T-helper 2 cell treated with Interferon-gamma antibody and Interleukin-4, amounts not matched to agents 5 μg/mL and 100 μg/mL, for 36 hours (primary cell): ENCODE measurements at places on chromosomes 1 and 21.
A peak's percentile ranks its signal among the peaks of the same experiment; 100 is the strongest.

GRCh38 chr1:34744851-34745250 is 10.0 kb upstream of the GJB5 start:
- H3K27ac ChIP-seq = no peak overlapping the region
- peaks cover 6% of the 10 kb centered on the region for H3K27me3 ChIP-seq
- no peak overlapping the region for H3K4me3 ChIP-seq

DNA sequence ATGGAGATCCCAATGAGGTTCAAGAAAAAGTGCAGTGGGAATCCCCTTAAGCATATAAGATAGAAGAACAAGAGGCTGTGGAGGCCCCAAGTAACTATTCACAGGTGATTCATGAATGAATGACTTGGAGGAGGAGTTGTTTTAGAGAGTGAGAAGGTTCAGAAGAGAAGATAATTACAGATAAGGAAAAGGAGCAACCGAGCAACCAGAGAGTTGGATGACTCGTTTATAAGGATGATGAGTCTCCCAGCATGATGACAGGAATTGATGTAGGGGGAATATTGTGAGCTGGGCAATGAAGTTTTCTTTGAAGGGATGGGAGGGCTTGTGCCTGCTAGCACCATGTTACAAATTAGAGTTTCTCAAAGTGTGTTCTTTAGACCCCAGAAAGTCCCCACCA is 9.8 kb downstream of the C8A start:
- H3K4me3 ChIP-seq = no peak overlapping the region
- H3K27me3 ChIP-seq = no peaks in the 10 kb centered on the region
- no peaks in the 10 kb centered on the region for H3K36me3 ChIP-seq
- no peak overlapping the region for H3K27ac ChIP-seq
- DNase-seq = no peak

DNA sequence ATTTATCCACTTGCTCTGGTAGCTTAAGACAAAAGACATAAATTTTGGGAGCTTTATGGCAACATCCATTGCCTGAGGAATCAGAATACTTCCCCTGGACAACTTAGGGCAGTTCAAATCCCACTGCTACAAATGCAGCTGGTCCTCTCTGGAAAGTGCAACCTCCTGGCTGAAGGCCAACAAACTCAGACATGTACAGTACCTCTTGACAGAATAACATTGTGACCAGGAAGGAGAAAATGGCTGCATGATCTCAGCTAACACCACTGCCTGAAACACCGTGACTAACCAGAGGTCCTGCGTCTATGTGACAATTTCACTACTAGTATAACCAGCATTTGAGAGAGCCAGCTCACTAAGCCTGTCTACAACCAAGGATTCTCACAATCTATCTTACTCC is 218.9 kb downstream of the CRB1 start:
- H3K27me3 ChIP-seq = peaks cover 18% of the 10 kb centered on the region
- H3K27ac ChIP-seq = no peak overlapping the region
- no peak overlapping the region for H3K4me3 ChIP-seq
- H3K36me3 ChIP-seq = no peaks in the 10 kb centered on the region
- no peaks in the 10 kb centered on the region for H3K4me1 ChIP-seq
- DNase-seq = no peak

- H3K27me3 ChIP-seq = peaks cover 25% of the 10 kb centered on the region
- H3K4me3 ChIP-seq = no peak overlapping the region
- H3K4me1 ChIP-seq = peaks cover 12% of the 10 kb centered on the region
- no peaks in the 10 kb centered on the region for H3K36me3 ChIP-seq
- no peak overlapping the region for H3K27ac ChIP-seq
These were observed 29.6 kb downstream of the DMBX1 start for GRCh38 chr1:46519209-46519608.

- H3K4me1 ChIP-seq = no peaks in the 10 kb centered on the region
- H3K36me3 ChIP-seq = no peaks in the 10 kb centered on the region
- no peak overlapping the region for H3K4me3 ChIP-seq
- no peak for DNase-seq
- H3K27ac ChIP-seq = no peak overlapping the region
- peaks cover 21% of the 10 kb centered on the region for H3K27me3 ChIP-seq
These were observed 29.8 kb upstream of the RNF186 start for GRCh38 chr1:19844731-19845495.

- H3K4me1 ChIP-seq = peaks cover 6% of the 10 kb centered on the region
- H3K4me3 ChIP-seq = no peak overlapping the region
- no peak overlapping the region for H3K27ac ChIP-seq
These were observed 31.6 kb upstream of the AJAP1 start for GRCh38 chr1:4622821-4623220.

DNA sequence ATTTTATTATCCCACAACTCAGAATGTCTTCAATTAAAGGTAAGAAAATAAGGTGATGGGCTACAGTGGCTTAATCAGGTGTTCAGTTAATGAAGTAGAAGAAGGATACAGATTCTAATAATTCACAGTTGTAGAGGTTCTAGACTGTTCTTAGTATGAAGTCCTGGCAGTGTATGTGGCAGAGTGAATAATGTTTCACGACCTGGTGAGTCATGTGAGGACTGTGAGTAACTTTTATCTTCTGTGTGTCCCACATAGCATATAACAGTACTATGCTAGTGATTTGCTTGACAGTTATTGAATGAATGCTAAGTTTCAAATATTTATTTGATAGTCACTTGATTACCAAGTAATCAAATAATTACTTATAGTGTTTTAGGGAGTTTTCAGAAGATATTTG is 20.0 kb downstream of the SLC16A4 start:
- H3K36me3 ChIP-seq = peaks cover 17% of the 10 kb centered on the region
- H3K27me3 ChIP-seq = no peaks in the 10 kb centered on the region
- peaks cover 11% of the 10 kb centered on the region for H3K4me1 ChIP-seq
- DNase-seq = peak; percentile 12

- H3K4me3 ChIP-seq = peak overlapping the region; percentile 31
- H3K36me3 ChIP-seq = peaks cover 5% of the 10 kb centered on the region
- DNase-seq = peak; percentile 62
- H3K27me3 ChIP-seq = no peaks in the 10 kb centered on the region
- peaks cover 52% of the 10 kb centered on the region for H3K4me1 ChIP-seq
These were observed 146.0 kb upstream of the JUN start for GRCh38 chr1:58929671-58930325.

DNA sequence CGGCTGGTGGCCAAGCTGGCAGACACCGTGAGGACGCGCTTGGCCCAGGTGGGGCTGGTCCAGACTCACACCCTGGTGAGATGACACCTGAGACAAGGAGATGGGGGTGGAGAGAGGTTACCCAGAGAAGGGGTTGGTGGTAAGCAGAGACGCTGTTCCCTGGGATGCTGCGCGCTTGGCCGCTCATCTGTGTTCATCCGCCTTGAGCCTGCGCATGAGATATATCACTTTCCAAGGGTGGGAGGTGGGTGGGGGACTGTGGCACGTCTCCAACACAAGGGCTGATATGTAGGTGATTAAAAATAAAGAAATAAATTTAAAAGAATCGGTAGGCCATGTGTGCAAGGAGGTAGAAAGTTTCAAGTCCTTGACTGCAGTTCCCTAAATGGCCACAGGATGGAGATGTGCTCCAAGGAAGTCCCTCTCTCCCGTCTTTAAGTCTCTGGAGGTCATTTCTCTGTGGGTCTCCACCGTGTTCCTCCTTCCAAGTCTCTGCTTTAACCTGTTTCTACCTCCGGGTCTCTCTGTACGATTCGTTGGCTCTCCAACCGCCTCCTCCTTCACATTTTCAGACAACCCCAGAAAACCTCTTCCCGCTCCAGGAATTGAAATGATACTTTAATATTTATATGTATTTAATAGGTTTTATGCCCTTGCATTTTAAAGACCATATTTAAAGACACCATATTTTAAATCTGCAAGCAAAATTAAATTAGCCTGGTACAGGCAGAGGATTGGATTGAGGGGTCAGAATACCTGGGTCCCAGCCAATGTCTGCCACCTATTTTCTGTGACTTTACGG is 4.5 kb downstream of the TTC24 start:
- no peaks in the 10 kb centered on the region for H3K36me3 ChIP-seq
- no peak overlapping the region for H3K4me3 ChIP-seq
- DNase-seq = peak; percentile 50
- no peak overlapping the region for H3K27ac ChIP-seq
- H3K4me1 ChIP-seq = peaks cover 8% of the 10 kb centered on the region

DNA sequence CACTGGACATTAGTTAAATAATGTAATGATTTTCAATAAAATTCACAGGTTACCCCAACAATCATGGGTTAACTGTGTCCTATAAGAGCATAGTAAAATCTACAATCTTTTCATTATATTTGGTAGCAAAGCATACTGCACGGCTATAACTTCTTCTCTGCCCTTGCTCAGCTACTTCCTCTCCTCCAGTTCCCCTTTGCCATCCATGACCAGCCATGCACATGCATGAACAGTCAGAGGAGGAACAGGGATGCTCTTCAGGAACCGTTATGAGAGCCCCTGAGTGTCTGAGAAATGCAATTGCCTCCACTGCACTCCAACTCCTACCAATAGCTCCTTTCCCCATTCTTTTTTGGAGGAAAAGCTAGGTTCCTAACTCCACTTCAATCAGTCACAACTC is 646.7 kb downstream of the LTN1 start:
- H3K36me3 ChIP-seq = no peaks in the 10 kb centered on the region
- H3K27ac ChIP-seq = no peak overlapping the region
- no peak overlapping the region for H3K4me3 ChIP-seq
- H3K27me3 ChIP-seq = no peaks in the 10 kb centered on the region

DNA sequence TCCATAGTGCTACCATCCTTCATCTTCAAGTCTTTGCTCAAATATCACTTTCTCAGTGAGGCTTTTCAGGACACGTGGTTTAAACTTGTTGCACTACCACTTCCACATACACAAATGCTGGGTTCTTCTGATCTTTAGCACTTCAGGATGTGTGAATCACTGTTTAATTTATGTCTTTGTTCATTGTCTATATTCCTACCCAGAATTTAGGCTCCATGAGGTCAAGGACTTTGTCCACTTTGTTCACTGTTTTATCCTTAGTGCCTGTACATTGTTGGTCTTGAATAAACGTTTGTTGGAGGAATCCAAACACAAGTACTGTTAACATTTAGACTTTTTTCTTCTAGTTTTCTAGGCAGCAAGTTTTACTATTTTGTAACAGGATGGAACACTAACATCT is 42.6 kb upstream of the RALGPS2 start:
- no peaks in the 10 kb centered on the region for H3K36me3 ChIP-seq
- DNase-seq = no peak
- peaks cover 4% of the 10 kb centered on the region for H3K4me1 ChIP-seq
- peaks cover 2% of the 10 kb centered on the region for H3K27me3 ChIP-seq
- no peak overlapping the region for H3K4me3 ChIP-seq
- no peak overlapping the region for H3K27ac ChIP-seq

DNA sequence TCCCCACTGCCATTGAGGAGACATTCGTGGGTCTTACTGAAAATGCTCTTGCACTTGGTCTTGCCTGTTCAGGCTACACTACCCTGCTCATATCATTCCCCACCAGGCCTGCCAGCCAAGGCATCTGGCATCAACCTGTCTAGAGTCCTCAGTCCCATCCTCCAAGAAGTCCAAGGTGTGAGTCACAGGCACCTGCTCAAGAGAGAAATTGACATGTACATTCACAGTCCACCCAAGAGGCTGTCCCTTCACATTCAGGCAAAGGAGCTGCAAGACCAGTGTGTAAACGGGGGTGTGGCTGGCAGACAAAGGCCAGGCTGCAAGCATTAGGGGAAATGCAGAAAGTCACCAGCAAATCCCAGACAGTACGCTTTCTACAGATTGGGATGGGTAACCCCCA is 13.1 kb upstream of the PLA2G2C start:
- no peak overlapping the region for H3K27ac ChIP-seq
- H3K36me3 ChIP-seq = no peaks in the 10 kb centered on the region
- H3K4me1 ChIP-seq = peaks cover 2% of the 10 kb centered on the region
- no peak for DNase-seq

GRCh38 chr1:186144505-186144904 is 230.5 kb downstream of the TPR start:
- no peak for DNase-seq
- no peaks in the 10 kb centered on the region for H3K4me1 ChIP-seq
- H3K4me3 ChIP-seq = no peak overlapping the region
- H3K27me3 ChIP-seq = no peaks in the 10 kb centered on the region

- H3K4me3 ChIP-seq = no peak overlapping the region
- no peak overlapping the region for H3K27ac ChIP-seq
- H3K27me3 ChIP-seq = no peaks in the 10 kb centered on the region
- H3K36me3 ChIP-seq = no peaks in the 10 kb centered on the region
- H3K4me1 ChIP-seq = no peaks in the 10 kb centered on the region
These were observed 57.1 kb downstream of the RNF187 start for GRCh38 chr1:228544021-228544850.

DNA sequence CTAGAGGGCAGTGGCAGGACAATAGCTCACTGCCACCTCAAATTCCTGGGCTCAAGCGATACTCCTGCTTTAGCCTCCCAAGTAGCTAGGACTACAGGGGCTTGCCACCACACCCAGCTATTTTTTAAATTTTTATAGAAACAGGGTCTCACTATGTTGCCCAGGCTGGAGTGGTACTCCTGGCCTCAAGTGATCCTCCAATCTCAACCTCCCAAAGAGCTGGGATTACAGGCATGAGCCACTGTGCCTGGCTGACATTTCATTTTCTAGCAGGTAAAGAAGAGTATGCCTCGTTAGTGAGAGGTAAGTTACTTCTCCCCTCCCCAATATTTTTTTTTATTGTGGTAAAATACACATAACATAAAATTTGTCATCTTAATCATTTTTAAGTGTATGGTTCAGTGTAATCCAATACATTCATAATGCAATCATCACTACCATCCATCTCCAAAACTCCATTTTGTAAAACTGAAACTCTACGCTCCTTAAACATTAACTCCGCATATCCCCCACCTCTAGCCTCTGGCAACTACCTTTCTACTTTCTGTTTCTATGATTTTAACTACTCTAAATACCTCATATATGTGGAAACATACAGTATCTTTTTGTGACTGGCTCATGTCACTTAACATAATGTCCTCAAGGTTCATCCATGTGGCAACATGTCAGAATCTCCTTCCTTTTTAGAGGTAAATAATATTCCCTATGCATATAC is 22.4 kb downstream of the ZZZ3 start:
- no peak for DNase-seq
- H3K36me3 ChIP-seq = peaks cover 11% of the 10 kb centered on the region
- H3K4me1 ChIP-seq = peaks cover 6% of the 10 kb centered on the region
- H3K27me3 ChIP-seq = no peaks in the 10 kb centered on the region

DNA sequence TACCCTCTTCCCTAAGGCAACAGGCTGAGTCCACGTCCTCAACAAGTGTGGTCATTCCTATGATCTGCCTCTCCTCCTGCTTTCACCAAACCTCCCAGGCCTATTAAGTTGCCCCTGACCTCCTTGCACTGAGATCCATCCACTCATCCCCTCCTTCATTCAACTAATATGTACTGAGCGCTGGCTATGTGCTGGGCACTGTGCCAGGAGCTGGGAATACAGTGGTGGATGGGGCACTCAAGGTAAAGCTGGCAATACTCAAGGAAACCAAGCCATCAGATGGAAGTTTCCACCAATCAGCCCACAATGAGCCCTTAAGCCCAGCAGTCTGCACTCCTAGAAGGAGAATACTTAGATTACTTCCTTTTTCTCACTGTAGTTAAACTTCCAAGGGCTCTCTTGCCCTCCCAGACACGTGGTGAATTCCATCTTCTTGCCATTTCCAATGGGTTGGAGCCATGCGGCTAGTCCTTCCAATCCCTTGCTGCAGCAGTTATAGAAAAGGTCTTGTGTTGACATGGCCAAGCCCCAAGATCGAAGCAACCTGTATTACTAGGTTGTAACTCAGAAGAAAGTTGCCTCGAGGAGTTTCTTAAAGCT is 279.9 kb upstream of the RUNX1 start:
- peaks cover 1% of the 10 kb centered on the region for H3K36me3 ChIP-seq
- no peak overlapping the region for H3K4me3 ChIP-seq
- H3K4me1 ChIP-seq = peaks cover 31% of the 10 kb centered on the region
- H3K27ac ChIP-seq = no peak overlapping the region

- peak overlapping the region; percentile 84 for H3K4me3 ChIP-seq
- peak overlapping the region; percentile 75 for H3K27ac ChIP-seq
- H3K4me1 ChIP-seq = peaks cover 46% of the 10 kb centered on the region
- DNase-seq = no peak
These were observed 7.8 kb downstream of the NUAK2 start for GRCh38 chr1:205313563-205314308.
